ENCODE measurements at places on chromosomes 12 and 14. TPM values are rescaled to one million over a fixed set of nuclear protein-coding genes. Genes with fewer than 3 reads are reported as not detected.

Gene POTEG
- total RNA-seq, result not detected

Gene AHNAK2
- 0.06 TPM for total RNA-seq

Gene TMEM179
- total RNA-seq, result not detected

DNA sequence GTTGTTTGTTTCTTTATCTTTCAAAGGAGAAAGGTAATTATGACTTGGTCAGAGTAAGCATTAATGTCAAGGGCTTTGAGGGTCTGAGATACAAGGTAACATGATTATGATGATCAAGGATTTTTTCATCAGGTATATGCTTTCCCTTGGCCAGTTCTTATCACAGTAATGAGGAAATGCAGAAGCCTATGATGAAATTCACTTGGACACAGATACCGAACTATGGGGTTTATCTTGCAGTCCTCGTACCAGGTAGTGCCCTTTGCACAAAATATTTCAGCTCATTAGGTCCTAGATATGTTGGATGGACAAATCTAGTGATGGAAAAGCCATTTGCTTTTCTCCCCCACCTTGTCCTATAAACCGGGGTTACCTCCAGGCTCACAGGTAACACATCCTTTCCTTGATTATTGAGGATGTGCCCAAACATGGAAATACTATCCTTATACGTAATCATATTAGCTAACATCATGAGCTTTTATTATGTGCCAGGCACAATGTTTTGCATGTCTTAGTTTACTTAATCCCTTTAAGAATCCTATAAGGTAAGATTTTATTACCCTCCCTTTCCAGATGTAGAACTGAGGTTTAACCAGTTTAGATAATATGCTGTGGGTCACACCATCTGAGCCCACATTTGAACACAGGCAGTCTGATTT, 7.0 kb upstream of the RASSF3 start:
- H3K36me3 ChIP-seq, result no peaks in the 10 kb centered on the region
- H3K4me3 ChIP-seq, result no peak overlapping the region
- H3K27ac ChIP-seq, result no peak overlapping the region
- H3K4me1 ChIP-seq, result peaks cover 13% of the 10 kb centered on the region

Measured in activated naive CD8-positive, alpha-beta T cell treated with anti-CD3 and anti-CD28 coated beads, Interleukin-2, amount 10 ng/mL, durations not matched to agents 7 days and 5 days (primary cell).